Muscle of leg (tissue), 16 donors: ENCODE measurements at places on chromosomes 2 and 18. TPM values are rescaled to one million over a fixed set of nuclear protein-coding genes. Genes with fewer than 3 reads are reported as not detected.

GRCh38 chr2:20576598-20577115 is 74.2 kb downstream of the HS1BP3 start:
- H3K27me3 ChIP-seq: no peaks in the 10 kb centered on the region
- no peak overlapping the region for H3K4me3 ChIP-seq
- peaks cover 77% of the 10 kb centered on the region for H3K4me1 ChIP-seq
- peak; percentile 67 for DNase-seq
- peak overlapping the region; percentile 29 for H3K27ac ChIP-seq
- H3K36me3 ChIP-seq: no peaks in the 10 kb centered on the region

GRCh38 chr2:26668856-26669750 is 23.4 kb upstream of the KCNK3 start:
- no peak overlapping the region for H3K4me3 ChIP-seq
- no peaks in the 10 kb centered on the region for H3K4me1 ChIP-seq
- DNase-seq: no peak
- H3K27ac ChIP-seq: no peak overlapping the region

DAPL1 gene
- 0.41 TPM for polyA plus RNA-seq

OBSL1 gene
- 186 TPM for polyA plus RNA-seq

TUBA3E gene
- 0.19 TPM for polyA plus RNA-seq

GRCh38 chr2:102597788-102598187 is 21.6 kb upstream of the SLC9A2 start:
- no peak overlapping the region for H3K27ac ChIP-seq
- H3K36me3 ChIP-seq: no peaks in the 10 kb centered on the region
- no peaks in the 10 kb centered on the region for H3K27me3 ChIP-seq
- H3K4me1 ChIP-seq: no peaks in the 10 kb centered on the region

DNA sequence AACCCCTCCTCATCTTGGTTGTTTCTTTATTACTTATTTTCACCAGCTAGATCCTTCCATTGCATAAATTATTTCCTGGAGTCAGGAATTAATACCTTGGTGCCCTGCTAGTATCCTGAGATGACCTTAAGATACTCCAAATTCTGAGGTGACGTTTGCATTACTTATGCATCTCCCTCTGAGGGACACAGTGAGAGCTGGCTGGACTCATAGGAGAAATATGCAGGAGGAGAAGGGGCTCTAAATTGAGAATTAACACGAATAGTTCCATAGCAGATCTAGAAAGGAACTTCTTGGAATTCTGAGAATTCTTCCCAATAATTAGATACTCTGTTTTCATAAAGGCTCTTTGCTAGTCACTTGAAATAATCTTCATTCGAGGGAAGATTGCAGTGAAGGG is 310.6 kb upstream of the ZEB2 start:
- H3K4me3 ChIP-seq: no peak overlapping the region
- DNase-seq: no peak
- no peaks in the 10 kb centered on the region for H3K27me3 ChIP-seq
- no peak overlapping the region for H3K27ac ChIP-seq
- H3K4me1 ChIP-seq: peaks cover 3% of the 10 kb centered on the region

GRCh38 chr2:14790041-14790640 is 157.6 kb downstream of the LRATD1 start:
- H3K4me1 ChIP-seq: no peaks in the 10 kb centered on the region
- no peak overlapping the region for H3K4me3 ChIP-seq
- H3K36me3 ChIP-seq: no peaks in the 10 kb centered on the region
- DNase-seq: peak; percentile 7

GRCh38 chr18:79805926-79806487 is 8.3 kb downstream of the KCNG2 start:
- peaks cover 8% of the 10 kb centered on the region for H3K27me3 ChIP-seq
- DNase-seq: no peak
- no peak overlapping the region for H3K4me3 ChIP-seq

AMER3 gene
- polyA plus RNA-seq: not detected

COMMD1 gene
- 62.0 TPM for polyA plus RNA-seq

DNA sequence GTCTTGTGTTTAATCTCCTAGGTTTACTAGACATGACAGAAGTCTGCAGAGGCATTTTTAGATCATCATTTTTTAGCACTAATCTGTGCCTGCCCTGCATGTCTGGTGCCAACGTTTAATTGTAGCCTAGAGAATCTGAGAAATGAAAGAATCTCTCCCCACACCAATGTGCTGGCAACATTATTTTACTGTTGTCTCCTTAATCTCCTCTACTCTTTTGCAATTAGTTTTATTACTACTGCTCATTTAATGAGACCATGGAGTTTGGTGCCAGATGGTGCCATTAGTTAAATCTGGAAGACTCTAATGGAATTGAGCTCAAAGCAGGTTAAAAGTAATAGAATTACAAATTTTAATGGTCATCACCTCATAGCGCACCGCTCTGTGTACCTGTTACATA is 4.0 kb upstream of the SPP2 start:
- DNase-seq: no peak
- no peak overlapping the region for H3K4me3 ChIP-seq
- no peak overlapping the region for H3K27ac ChIP-seq
- H3K27me3 ChIP-seq: no peaks in the 10 kb centered on the region

DNA sequence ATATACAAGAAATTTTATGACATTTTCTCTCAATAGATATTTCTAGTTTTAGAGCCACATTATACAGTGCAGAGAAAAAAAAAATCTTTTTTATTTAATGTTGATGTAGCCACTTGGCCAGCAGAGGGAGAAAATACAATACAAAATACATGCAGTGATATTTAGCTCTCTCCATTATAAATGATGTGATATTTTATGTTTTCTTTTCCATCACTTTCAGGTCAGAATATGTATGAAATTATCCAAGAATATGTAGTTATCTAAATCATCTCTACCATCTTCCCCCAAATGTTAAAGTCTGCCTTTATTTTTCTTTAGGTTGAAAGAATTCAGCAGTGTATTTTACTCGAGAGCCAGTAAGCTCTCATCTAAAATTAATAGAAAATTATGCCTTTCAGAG is 533.6 kb upstream of the FSHR start:
- no peak overlapping the region for H3K4me3 ChIP-seq
- H3K27ac ChIP-seq: no peak overlapping the region
- no peaks in the 10 kb centered on the region for H3K4me1 ChIP-seq
- no peaks in the 10 kb centered on the region for H3K27me3 ChIP-seq

DNA sequence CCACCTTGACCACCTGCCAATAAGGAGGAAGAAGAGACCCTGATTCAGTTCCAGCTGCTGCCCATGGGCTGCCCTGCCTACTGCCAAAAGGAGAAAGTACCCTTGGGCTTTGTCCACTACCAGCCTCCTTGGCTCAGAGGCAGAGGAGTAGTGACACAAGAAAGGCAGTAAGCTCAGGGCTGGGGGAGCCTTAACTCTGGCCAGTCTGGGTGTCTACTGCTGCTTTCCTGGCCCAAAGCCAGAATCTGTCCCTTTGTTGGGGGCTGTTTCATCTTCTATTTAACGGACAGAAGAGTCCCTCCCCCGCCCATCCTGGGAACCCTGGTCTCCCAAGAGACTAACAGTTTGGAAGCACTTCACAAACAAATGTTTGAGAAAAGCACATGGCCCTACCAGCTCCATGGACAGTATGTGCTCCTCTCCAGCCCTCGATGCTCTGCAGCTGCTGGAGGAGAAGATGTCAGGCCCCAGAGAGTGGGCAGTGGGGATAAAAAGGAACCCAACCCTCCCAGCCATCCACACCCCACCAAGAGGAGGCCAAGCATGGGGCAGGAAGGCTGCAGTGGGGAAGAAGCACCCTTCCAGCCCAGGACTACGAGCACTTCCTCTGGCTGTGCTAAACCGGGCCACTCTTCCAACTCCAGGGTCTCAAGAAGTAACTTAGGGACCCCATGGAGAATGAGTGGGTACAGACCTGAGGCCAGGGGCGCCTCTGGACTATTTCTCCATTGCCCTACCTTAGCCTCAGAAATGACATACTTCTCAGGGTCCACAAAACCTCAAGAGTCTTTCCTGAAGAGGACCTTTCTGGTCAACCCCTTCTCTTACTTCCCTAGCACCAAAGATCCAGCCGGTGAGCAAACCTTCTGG is 1.2 kb downstream of the ATG9A start:
- H3K27ac ChIP-seq: peak overlapping the region; percentile 79
- H3K36me3 ChIP-seq: peaks cover 52% of the 10 kb centered on the region
- peak; percentile 38 for DNase-seq
- peak overlapping the region; percentile 85 for H3K4me3 ChIP-seq
- no peaks in the 10 kb centered on the region for H3K27me3 ChIP-seq
- H3K4me1 ChIP-seq: peaks cover 21% of the 10 kb centered on the region
